ENCODE measurements at places on chromosomes 16 and 17.
A peak's percentile ranks its signal among the peaks of the same experiment; 100 is the strongest.

- H3K4me1 ChIP-seq: peaks cover 4% of the 10 kb centered on the region
- peaks cover 13% of the 10 kb centered on the region for H3K36me3 ChIP-seq
- no peak overlapping the region for H3K4me3 ChIP-seq
- no peak overlapping the region for H3K27ac ChIP-seq
- DNase-seq: no peak
Measured at GRCh38 chr16:22322741-22323140, 25.5 kb downstream of the POLR3E start.

GRCh38 chr16:65559846-65560245 lies 438.0 kb upstream of the CDH11 start:
- H3K4me1 ChIP-seq: no peaks in the 10 kb centered on the region
- H3K4me3 ChIP-seq: no peak overlapping the region
- H3K27me3 ChIP-seq: no peaks in the 10 kb centered on the region

DNA sequence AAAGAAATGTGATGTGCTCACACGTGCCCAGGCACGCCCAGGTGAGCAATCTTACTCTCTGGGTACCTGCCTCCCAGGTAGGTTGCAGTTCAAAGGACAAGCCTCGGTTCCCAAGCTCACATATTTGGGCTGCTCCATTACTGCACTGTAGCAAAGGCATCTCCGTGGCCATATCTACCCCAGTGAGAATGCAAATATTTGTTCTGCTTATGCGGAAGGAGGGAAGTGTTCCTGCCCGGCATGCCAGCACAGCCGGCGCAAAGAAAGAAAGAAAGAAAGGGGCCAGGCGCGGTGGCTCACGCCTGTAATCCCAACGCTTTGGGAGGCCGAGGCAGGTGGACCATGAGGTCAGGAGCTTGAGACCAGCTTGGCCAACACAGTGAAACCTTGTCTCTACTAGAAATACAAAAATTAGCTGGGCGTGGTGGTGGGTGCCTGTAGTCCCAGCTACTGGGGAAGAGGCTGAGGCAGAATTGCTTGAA lies 30.7 kb downstream of the SLC43A2 start:
- no peak overlapping the region for H3K4me3 ChIP-seq
- H3K27me3 ChIP-seq: no peaks in the 10 kb centered on the region
- no peak for DNase-seq
- peaks cover 8% of the 10 kb centered on the region for H3K4me1 ChIP-seq
- no peak overlapping the region for H3K27ac ChIP-seq

GRCh38 chr17:50956750-50957523 lies 90.8 kb upstream of the TOB1 start:
- H3K4me1 ChIP-seq: peaks cover 5% of the 10 kb centered on the region
- no peak overlapping the region for H3K4me3 ChIP-seq
- H3K27me3 ChIP-seq: no peaks in the 10 kb centered on the region
- no peak overlapping the region for H3K27ac ChIP-seq
- peak; percentile 73 for DNase-seq

- no peaks in the 10 kb centered on the region for H3K27me3 ChIP-seq
- H3K36me3 ChIP-seq: no peaks in the 10 kb centered on the region
- no peak overlapping the region for H3K27ac ChIP-seq
- peak; percentile 9 for DNase-seq
- H3K4me1 ChIP-seq: no peaks in the 10 kb centered on the region
- H3K4me3 ChIP-seq: no peak overlapping the region
Measured at GRCh38 chr16:69796285-69797118, 34.4 kb downstream of the WWP2 start.

All from activated T-cell treated with anti-CD3 and anti-CD28 coated beads, Interleukin-2, amount 50 U/mL, for 72 hours (primary cell).